Cerebellar nuclear complex (tissue), 1 donor: ENCODE measurements at places on chromosomes 7 and 10.

- DNase-seq = no peak
Measured at GRCh38 chr10:11003679-11004078, 14.0 kb upstream of the CELF2 start.

GRCh38 chr10:117663750-117664149 lies 121.2 kb downstream of the EMX2 start:
- DNase-seq = no peak

GRCh38 chr10:484441-484924 lies 205.0 kb downstream of the DIP2C start:
- DNase-seq = no peak

DNA sequence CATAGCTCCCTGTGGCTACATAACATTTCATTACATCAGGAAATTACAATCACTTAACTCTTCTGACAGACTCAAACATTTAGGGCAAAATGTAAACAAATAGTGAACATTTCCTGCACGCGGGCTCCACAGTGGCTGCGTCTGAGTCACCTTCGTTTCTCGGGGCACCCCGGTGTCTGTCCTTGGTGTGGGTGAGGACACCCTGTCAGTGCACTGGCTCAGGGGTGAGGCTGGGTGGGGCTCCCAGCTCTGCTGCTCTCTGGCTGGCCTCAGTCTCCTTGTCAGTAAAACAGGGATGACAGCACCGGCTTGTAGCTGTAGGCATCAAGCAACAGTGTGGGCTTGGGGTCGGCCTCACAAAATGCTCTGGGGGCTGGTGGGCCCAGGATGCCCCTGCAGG lies 237.1 kb upstream of the SHH start:
- DNase-seq = no peak

DNA sequence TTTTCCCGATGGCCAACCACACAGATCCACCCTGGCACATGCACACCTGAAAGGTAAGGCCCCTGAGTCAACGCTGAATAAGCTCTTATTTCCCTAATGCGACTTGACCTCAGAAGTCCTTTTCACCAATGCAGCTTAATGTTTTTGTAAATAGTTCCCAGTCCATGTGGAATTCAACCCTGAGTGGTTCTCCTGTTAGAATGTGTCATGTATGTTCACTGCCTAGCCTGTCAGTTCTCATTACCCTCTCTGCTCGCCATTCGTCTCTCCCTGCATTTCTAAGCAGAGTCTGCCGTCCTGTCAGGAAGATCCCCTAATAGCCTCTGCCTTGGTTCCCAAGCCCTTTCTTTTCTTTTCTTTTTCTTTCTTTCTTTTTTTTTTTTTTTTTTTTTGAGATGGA lies 392.6 kb upstream of the SHH start:
- DNase-seq = no peak

- DNase-seq = no peak
Measured at GRCh38 chr7:30907527-30908267, 4.0 kb upstream of the AQP1 start.

DNA sequence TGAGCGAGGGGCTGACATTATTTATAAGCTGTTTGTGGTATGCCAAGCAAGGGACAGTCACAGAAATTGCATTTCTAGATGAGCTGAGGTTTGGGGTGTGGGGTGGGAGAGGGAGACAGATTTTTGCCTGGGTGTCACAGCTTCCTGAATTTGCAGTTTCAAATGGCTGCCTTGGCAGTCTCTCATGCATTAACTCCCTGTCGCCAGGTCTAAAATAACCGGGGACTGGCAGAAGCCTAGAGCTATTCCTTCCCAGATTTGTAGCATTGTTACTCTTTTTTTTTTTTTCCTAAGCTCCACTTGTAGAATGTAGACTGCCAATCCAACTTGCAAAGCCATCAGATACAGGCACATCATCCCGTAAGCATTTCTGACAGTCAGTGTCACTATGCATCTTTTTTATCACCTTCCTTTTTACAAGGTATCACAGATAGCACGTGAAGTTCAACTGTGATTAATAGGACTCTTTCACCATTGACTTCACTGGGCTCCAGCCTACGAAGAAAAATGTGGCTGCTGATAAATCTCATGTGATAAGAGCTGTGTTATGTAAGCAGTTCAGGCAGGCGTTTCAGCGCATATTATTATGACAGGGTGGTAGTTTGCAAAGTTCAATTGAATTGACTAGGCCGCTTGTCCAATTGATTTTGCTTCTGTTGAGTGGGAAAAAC lies 130.7 kb upstream of the CELF2 start:
- no peak for DNase-seq

DNA sequence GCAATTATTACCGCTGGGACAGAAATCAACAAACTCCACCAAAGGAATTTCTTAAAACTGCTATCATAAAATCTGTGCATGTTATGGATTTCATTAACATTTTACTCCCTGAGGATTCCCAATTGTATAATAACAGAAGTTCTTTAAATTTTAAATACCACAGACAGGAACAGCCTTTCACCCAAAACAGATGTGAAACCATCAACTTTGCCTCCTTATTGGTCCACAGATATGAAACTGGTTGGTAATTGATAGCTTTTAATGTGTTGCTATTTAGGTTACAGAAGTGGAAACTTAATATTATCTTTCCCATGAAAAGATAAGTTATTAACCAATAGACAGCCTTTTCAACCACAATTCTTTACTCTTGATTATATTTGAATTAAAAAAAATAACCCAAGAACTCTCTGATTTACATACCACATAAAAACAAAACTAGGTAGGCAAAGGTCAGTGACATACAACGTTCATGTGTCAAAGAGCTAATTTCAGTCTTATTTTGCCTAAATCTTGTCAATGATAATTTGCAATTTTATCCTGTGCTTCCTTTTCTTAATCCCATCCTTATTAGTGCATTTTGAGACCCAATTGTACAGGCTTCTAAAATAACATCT lies 90.0 kb downstream of the NRP1 start:
- no peak for DNase-seq

- DNase-seq = no peak
Measured at GRCh38 chr7:35365523-35365922, 111.6 kb upstream of the TBX20 start.

- no peak for DNase-seq
Measured at GRCh38 chr10:102113956-102114857, 6.0 kb downstream of the LDB1 start.

GRCh38 chr10:91635401-91636400 lies 2.8 kb upstream of the PPP1R3C start:
- no peak for DNase-seq

DNA sequence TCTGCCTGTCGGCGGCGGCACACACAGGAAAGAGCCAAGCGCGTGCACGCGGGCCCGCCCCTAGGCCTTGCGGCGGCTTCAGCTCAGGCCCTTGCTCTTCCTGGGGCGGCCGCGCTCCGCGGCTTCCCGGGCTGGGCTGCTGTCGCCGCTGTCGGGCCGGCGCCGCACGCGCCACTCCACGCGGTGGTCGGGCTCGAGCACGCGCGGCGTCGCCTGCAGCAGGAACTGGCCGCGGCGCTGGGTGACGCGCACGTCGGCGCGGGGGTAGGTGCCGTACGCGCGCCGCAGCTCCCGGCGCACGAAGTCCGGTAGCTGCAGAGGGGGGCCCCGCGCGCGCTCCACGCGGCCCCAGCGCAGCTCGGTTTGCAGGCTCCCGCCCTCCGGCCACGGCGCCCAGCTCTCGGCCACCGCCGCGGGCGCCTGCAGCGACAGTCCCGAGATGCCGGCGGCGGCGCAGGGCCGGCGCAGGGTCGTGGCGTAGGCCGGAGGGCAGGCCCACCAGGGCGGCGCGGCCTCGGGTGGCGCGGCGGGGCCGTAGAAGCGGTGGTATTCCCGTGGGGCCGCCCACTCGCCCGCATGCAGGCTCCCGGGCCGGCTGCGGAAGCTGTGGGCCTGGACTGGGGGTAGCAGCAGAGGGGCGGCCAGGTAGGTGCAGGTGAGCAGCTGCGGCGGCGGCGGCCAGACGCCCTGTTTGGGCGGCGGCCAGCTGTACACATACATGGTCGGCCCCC lies 804 bp downstream of the C10orf95 start:
- DNase-seq = peak; percentile 33
